ENCODE measurements at places on chromosomes 16 and 17.

- DNase-seq: no peak
These were observed 152.7 kb upstream of the CDH11 start for GRCh38 chr16:65274566-65274965.

- no peak for DNase-seq
These were observed 78.7 kb downstream of the VMP1 start for GRCh38 chr17:59786213-59786535.

DNA sequence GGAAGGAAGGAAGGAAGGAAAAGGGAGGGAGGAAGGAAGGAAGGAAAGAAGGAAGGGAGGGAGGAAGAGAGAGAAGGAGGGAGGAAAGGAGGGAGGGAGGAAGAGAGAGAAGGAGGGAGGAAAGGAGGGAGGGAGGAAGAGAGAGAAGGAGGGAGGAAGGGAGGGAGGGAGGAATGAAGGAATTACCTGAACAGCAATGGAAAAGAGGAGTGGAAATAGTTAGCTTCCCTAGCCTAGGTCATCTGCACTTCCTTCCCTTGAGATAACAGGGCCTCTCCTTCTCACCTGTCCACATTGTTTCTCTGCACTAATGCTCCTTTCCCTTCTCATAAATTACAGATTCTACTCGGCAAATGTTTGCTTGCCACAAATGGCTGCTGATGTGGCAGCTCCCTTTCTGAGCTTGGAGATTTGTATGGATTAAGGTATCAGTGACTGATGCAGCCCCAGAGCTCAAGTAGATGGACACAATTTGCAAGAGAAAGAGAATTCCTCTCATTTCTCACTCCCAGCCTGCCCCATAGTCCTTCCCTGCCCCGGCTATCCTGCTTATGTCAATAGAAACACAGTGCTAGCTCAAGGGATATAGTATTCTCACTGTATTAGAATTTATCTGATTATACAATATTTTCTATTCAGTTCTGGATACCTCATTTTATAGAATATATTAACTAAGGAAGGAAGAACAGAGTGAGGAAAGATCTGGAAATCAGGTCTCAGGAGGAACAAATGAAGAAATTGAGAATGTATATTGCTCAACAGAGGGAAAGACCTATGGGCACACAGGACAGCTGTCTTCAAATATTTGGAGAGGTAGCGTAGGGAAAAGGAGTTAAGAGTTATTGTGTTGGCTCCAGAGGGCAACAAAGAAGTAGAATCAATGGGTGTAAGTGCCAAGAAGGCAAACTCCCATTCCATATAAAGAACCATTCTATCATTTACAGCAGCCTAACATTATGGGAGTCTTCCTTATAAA lies 14.6 kb downstream of the HOXB1 start:
- no peak for DNase-seq

- no peak for DNase-seq
These were observed 13.3 kb downstream of the KIFC3 start for GRCh38 chr16:57788951-57789350.

DNA sequence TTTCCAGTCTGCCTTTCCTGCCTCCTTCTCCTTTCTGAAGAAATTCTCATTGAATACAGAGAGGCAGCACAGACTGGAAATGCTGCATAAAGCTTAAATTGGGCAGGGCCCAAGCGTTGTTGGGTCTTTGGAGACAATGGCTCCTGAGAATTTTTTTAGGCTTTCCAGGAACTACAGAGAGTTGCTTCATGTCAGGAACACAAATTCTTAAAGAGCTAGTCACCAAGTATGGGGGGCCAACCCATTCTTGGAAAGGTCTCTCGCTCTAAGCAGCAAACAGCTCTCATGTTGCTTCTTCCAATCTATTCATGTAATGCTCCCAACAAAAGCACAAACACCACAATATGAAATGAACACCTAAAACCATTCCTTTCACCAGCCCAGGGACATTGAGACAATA lies 6.9 kb downstream of the HNF1B start:
- DNase-seq: no peak

DNA sequence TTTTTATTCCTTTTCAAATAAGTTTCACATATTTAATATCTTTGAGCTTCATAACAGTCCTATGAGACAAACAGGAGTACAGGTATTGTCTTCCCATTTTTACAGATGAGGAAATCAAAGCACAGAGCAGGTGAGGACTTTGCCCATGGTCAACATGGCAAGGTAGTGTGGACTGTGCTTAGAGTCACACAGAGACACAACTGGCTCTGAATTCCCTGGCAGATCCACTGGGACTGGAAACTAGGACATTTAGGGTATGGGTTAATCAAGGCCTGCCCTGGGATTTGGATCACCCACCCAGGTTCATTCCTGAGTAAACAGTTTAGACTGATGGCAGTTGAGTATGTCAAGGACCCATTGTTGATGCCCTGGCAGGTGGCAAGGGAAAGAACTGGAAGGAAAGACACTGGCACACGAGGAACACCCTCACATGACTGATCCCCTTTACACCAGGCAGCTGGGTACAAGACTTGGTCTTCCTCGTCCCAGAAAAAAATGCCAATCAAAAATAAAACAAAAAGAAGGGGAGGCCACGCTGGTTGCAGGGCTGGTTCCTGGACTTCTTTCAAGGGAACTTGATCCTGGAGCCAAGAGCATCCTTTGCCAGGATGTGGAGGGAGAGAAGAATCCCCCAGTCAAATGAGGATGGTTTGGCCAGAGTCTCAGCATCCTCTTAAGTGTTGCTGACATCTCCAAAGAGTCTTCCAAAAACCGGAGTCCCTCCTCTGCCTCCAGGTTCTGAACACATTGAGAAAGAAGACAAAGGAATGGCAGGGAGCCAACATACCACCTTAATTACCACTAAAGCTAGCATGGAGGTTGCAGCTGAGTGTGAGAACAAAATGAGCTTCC lies 34.9 kb downstream of the CHD9 start:
- DNase-seq: no peak

DNA sequence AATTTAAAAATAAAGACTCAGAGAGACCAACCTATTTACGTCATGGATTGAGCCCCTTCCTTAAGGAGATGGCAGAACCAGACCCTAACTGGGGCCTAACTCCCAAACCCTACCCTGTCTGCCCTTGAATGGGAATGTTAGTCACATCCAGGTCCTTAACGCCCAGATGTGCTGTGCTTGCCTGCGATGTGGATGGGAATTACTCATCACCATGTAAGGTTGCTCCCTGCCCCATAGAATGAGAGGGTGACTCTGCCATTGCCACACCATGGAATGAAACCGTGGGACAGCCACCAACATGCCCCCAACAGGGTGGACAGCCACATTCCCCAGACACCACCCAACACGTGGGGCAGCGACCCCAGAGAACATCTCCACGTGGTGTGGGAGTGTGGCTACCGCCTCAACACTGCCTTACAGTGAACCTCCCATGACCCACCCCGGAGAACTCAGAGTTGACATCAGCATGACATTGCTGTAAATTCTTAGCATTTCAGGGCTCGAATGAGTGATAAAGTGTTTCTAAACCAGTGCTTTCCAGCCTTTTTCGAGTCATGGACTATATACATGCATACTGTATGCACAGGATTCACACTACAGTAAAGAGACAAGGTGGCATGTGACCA lies 31.8 kb downstream of the SCNN1B start:
- DNase-seq: no peak

- no peak for DNase-seq
These were observed 275.3 kb downstream of the PARN start for GRCh38 chr16:14354561-14355351.

GRCh38 chr16:48128769-48129168 lies 27.0 kb downstream of the ABCC12 start:
- no peak for DNase-seq

DNA sequence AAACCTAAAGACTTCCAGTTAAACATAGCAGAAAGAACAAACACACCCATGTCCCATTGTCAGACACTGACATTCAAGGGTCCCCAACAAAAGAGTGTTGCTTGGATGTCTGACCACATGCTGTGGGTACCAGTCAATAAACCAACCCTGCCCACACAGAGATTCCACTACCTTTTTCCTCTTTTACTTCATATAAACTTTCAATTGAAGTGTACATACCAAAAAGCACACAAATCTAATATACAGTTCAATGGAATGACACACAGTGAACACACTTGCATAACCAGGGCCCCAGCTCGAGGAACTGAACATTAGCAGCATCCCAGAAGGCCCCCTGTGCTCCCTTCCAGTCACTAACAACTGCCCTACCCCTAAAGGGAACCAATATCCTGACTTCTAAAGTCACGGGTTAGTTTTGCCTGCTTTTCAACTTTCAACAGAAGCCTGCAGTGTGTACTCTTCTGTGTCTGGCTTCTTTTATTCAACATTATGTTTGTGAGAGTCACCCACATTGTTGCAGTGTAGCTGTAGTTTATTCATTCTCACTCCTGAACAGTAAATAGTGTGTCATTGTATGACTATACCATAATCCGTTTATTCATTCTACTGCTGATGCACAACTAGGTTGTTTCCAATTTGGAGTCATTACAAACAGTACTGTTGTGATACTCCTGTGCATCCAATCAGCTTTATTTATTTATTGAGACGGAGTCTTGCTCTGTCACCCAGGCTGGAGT lies 18.0 kb downstream of the CFDP1 start:
- DNase-seq: no peak
